ENCODE measurements at places on chromosomes 5 and 9. TPM values are rescaled to one million over a fixed set of nuclear protein-coding genes. Genes with fewer than 3 reads are reported as not detected.

RGS7BP gene
- total RNA-seq, result 3.3 TPM

FSTL4 gene
- 1.4 TPM for total RNA-seq

- H3K4me1 ChIP-seq, result peaks cover 38% of the 10 kb centered on the region
- H3K36me3 ChIP-seq, result no peaks in the 10 kb centered on the region
- H3K4me3 ChIP-seq, result no peak overlapping the region
- H3K27me3 ChIP-seq, result no peaks in the 10 kb centered on the region
- no peak overlapping the region for H3K27ac ChIP-seq
Measured at GRCh38 chr5:59130431-59130830, 547.6 kb downstream of the RAB3C start.

DNA sequence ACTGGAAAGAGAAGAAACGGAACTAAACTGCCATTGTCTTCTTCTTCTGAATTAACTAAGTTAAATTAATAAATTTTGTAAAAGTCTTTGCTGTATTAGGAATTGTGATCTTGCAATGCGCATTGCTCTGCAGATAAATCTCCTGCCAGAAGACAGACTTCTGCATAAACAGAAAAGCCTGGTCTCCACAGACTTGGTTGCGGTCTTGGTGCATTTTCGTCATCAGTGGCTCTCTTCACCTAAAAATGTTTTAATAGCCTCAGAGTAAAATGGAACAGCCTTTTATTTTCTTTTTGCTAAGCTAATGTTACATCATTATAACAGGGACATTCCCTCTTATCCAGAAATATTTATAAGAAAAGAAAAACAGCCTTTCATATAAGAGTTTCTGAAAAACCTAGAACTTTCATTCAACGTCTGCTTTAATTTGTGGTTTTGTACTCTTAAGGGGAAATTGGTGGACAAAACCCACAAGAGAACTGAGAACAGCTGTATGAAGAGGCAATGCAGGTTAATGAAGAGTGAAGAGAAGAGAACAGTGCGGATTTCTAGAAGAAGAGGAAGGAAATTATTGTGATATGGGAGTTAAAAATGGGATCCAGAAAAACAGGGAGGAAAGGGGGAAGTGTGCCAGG is 10.1 kb downstream of the IFNA5 start:
- no peaks in the 10 kb centered on the region for H3K27me3 ChIP-seq
- no peak overlapping the region for H3K4me3 ChIP-seq
- H3K36me3 ChIP-seq, result no peaks in the 10 kb centered on the region
- no peak for DNase-seq
- no peaks in the 10 kb centered on the region for H3K4me1 ChIP-seq

DNA sequence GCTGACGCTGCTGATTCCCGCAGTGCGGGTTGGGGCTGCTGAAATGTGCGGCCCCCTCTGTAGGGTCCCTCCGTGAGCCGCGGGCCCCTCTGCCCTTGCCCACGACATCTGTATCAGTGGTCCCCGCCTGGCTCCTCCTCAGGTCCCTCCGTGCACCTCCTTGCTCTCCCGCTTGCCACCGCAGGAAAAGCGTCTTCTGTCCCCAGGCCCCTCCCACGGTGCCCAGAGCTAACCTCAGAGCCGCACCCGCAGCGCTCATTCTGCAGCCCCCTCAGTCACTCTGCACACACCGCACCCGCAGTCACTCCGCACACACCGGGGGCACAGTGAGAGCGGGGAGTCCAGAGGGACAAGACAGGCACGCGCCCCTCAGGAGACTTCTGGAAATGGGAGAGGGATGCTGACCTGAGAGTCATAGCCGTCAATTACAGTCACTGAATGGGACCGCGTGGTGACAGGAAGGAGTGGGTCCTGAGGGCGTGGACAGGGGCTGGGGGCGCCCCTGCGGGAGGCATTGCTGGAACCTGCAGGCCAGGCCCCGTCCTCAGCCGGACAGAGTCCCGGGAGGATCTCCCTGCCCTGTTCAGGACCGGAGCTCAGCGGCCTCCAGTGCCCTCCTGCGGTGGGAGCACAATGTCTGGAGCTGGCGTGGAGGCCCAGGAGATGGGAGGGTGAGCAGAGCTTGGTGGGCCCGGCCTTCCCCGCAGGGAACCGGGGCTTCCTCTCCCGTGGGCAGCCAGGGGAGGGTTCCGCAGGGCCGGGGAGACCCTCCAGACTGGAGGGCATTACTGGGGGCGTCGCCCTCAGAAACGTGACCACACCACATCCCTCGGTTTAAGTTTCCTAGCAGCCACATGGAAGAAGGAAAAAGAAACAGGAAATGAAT is 66.1 kb upstream of the CTSL start:
- H3K36me3 ChIP-seq, result peaks cover 26% of the 10 kb centered on the region
- H3K4me1 ChIP-seq, result no peaks in the 10 kb centered on the region
- no peaks in the 10 kb centered on the region for H3K27me3 ChIP-seq
- H3K4me3 ChIP-seq, result no peak overlapping the region
- H3K27ac ChIP-seq, result no peak overlapping the region

DOCK8 gene
- total RNA-seq, result 24.5 TPM
